CD4-positive, alpha-beta T cell treated with Interleukin-10 for 1 hour (primary cell): ENCODE measurements at places on chromosomes 16 and 17.

GRCh38 chr16:1678500-1679098 is 520 bp downstream of the JPT2 start:
- DNase-seq, result peak; percentile 51

DNA sequence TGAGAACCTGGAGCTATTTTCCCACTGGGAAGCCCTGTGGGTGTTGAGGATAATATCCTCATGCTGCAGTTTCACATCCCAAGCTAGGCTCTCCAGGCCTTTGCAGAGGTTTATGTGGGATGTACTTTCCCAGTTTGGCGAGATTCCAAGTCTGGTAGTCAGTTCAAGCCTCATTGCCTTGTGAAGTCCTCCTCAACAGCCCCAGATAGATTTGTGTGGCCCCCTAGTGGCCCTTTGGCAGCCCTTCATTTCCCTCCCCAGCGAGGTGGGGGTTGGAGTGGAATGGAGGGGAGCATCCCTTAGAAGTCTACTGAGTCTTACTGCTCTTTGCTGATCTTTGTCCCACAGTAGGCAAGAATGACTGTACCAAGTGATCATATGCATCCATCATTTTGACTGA is 137.9 kb downstream of the CDH11 start:
- no peak for DNase-seq

- no peak for DNase-seq
These were observed 35.2 kb downstream of the ANKRD11 start for GRCh38 chr16:89455178-89455577.

DNA sequence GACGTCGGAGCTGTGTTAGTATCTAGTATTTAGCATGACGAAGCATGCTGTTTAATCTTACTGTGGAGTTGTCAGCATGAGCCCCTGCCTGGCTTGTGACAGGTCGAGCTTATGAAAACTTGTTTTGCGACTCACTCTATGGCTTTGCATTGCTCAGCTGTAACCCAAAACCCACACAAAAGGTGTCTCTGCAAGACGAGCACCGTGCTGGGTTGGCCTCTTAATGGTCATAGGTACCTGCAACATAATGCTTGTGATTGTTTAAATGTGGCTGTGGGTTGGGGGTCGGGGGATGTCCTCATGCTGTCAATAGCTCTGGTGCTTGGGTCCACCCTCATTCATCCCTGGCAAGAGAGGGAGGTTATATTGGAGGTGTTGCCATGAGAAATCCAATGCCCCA is 5.4 kb downstream of the NTN1 start:
- DNase-seq, result no peak

DNA sequence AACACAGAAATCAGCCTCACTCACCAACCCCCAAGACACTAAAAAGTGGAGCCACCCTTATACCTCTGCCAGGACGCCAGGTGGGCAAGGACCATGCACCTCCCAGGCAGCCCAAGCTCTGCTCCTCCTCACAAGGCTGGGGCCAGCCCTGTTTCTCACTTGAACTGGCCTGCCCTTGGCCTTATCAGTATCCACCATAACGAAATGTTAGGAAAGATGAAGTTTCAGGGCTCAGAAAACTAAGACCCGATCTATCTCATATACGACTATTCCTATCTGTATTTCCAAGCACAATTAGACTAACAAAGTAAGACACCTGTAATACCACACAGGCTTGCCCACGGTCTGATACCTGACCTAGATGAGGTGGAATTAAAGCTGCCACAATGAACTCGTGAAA is 6.9 kb downstream of the FBXO31 start:
- no peak for DNase-seq

GRCh38 chr16:27314161-27314723 is 468 bp downstream of the IL4R start:
- DNase-seq, result peak; percentile 59

DNA sequence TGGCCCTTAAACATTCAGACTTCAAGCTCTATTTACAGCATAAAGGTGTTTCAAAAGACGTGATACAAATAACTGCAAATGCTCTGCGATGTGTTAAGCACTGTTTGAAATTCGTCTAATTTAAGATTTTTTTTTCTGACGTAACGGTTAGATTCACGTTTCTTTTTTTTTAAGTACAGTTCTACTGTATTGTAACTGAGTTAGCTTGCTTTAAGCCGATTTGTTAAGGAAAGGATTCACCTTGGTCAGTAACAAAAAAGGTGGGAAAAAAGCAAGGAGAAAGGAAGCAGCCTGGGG is 681 bp upstream of the MAPT start:
- no peak for DNase-seq

DNA sequence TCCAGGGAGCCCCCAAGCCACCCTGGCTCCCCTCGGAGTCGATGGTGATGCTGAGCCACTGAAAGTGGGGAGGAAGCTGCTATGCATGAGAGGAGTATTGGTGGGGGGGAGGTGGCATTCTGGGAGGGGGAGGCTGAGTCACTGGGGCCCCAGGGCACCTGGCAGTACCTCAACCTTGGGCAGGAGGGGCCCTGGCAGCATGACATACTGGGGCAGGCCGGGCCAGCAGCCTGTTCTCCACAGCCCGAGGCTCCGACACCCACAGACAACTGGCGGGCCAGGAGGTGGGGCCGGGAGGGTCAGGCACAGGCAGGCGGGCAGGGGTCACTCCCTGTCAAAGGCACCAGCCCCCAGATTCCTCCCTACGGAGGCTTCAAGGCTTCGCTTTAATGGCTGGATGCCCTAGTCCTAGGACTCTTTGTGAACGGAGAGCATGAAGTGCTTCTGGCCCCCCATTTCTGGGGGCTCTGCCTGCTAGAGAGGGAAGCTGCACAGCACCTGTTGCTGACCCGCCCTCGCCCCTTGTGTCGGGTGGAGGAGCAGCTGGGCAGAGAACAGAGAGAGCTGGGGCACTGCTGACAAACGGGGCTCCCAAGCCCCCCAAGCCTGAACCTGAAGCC is 928 bp downstream of the CASKIN2 start:
- DNase-seq, result no peak

GRCh38 chr16:55658898-55659420 is 3.2 kb downstream of the SLC6A2 start:
- no peak for DNase-seq

DNA sequence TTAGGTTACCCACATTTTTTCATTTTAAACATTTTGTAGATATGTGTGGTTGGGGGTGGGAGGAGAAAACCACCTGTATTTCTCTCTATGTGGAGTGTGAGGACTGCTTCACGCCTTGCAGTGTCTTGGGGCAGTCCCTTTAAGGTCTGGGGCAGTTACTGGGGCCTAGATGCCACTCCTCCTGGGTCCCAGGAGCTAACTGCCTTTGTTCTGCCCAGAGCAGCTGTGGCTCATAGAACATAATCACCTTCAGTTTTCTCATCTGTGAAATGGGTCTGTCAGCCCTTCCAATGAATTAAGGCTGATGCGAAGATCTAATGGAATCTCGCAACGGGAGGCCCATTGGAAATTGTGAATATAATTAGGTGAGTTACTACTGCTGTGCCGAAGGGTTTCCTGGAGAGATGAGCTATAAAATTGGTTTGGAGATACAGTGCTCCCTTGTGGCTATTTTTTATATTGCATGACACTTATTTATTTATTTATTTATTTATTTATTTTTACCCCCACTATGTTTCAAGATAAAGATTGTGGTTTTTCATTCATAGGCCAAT is 22.9 kb downstream of the DHRS7C start:
- DNase-seq, result peak; percentile 23

DNA sequence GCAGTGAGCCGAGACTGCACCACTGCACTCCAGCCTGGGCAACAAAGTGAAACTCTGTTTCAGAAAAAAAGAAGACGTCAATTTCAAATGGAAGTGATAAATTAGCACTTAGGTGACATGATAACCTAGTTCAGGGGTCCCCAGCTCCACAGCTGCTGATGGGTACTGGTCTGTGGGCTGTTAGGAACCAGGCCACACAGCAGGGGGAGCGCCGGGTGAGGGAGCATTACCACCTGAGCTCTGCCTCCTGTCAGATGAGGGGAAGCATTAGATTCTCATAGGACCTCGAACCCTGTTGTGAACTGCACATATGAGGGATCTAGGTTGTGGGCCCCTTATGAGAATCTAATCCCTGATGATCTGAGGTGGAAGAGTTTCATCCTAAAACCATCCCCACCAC is 253.0 kb downstream of the FOXL1 start:
- DNase-seq, result no peak

DNA sequence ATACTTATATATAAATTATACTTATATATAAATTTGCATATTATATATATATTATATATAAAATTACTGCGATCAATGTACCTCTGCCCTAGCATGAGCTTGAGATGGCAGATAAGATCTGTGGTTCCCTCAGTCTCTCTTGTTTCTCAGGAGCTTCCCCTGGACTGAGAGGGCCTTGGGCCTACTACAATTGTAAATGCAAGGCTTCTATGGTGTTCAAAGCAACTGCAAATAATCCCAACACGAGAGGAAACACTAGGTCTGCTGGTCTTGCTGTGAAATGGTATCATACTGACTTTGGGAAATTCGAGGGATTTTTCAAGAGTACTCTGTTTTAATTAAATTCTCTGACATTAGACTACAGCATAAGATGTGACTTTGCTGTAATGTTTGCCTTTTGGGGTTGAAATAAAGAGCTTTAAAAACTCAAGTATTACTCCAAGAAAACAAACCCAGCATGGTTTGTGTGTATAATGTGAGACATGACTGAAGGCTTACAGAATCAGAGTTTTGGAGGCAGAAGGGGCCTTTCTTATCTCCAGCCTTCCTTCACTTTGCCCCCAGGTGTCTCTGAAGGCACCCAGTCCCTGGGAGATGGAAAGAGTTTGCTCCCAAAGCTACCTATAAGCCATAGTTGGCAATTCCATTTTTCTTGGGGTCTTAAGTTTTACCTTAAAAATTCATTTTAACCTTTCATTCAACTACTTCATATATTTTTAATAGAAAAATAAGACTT is 24.2 kb downstream of the ACSM1 start:
- DNase-seq, result no peak

DNA sequence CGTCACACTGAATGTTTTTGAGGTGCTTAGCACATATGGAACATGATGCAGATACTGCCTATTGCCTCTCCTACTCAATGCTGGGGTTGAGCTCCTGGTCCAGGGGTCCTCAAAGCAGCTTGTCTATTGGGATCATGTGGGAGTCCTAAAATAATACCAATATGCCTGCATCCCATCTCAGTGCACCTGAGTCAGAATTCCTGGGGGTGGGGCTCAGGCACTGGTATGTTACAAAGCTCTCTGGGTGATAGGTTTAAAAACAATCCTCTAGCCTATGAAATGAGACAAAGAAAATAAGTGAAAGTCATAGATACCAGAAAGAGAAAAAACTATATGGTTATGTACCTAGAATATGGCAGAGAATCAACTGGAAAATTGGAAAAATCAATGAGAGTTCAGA is 156.6 kb upstream of the NLRP1 start:
- no peak for DNase-seq

- no peak for DNase-seq
These were observed 13.3 kb downstream of the CAPN15 start for GRCh38 chr16:540645-541340.

- DNase-seq, result no peak
These were observed 20.0 kb downstream of the ACSF3 start for GRCh38 chr16:89113661-89114060.

GRCh38 chr17:82444284-82444893 is 6.2 kb downstream of the CYBC1 start:
- no peak for DNase-seq

- DNase-seq, result no peak
These were observed 65.6 kb downstream of the SDR42E1 start for GRCh38 chr16:81945665-81946064.

GRCh38 chr17:78559749-78560368 is 17.3 kb downstream of the DNAH17 start:
- peak; percentile 15 for DNase-seq

GRCh38 chr17:49677933-49678847 is at the start of gene SPOP:
Gene SPOP, minus strand, starts transcription at chr17:49678097. Its CDS starts 55,287 bp downstream, at chr17:49622810.
- DNase-seq, result peak; percentile 100

DNA sequence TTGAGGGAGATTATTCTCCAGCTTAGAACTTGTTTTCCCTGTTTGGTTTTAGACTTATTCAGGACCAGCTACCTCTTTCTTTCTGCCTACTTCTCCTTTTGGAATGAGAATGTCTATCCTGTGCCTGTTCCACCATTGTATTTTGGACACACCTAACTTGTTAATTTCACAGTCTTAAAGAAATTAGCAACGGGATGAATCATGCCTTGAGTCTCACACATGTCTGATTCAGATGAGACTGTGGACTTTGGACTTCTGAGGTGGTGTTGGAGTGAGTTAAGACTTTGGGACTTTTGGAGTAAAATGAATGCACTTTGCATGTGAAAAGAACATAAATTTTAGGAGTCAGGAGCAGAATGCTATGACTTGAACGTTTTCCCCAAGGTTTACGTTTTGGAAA is 581.4 kb downstream of the CDH11 start:
- DNase-seq, result no peak

DNA sequence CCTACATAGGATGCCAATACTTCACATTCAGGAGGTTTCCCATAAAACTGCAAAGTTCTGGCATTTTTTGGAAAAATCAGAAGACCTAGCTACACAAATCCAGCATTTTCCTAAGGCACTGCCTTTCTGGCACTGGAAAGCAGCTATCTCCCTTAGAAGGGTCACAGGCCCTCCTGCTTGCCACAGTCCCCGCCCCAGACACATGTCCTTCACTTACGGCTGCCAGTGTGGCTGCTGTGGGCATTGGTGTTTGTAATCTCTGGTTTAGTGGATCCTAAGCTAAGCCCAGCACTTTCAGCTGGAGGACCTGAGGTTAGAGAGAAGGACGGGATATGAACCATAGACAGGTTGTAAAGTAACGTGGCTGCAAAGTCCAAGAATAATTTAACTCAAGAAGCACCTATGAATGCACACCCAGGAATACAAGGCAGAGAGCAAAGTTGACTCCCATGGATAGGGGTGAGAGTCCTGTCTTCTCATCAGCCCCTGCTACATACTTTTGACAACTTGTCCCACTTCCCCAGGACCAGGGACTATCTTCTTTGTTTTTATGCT is 100.0 kb downstream of the XYLT1 start:
- no peak for DNase-seq

- DNase-seq, result no peak
These were observed 911 bp downstream of the ARL16 start for GRCh38 chr17:81682565-81683207.

- no peak for DNase-seq
These were observed 1.9 kb downstream of the USH1G start for GRCh38 chr17:74921026-74921681.

- DNase-seq, result no peak
These were observed 37.7 kb downstream of the USP32 start for GRCh38 chr17:60354223-60354622.

DNA sequence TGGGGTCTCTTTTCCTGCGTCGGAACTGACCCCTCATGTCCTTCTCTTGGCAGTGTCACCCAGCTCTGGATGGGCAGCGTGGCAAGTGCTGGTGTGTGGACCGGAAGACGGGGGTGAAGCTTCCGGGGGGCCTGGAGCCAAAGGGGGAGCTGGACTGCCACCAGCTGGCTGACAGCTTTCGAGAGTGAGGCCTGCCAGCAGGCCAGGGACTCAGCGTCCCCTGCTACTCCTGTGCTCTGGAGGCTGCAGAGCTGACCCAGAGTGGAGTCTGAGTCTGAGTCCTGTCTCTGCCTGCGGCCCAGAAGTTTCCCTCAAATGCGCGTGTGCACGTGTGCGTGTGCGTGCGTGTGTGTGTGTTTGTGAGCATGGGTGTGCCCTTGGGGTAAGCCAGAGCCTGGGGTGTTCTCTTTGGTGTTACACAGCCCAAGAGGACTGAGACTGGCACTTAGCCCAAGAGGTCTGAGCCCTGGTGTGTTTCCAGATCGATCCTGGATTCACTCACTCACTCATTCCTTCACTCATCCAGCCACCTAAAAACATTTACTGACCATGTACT is 13.2 kb downstream of the IGFBP4 start:
- no peak for DNase-seq
